ENCODE measurements at places on chromosomes 6 and 20.

DNA sequence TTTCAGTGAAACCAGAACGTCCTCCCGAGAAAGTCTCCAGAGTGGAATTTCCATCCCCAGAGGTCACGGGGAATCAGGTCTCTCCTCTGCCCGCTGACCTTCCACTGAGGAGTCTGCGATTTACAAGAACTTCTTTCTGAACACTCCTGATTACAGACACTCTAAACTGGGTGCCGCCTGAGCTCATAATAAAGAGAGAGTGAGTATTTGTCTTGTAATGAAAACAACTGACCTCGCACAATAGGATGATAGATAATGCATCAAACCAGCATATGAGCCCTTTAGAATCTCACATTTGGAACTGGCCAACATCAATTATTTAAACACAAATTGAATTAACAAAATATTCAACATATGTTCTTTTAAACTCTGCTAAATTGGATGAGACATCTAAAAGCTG, 47.5 kb downstream of the DLL1 start:
- no peak for DNase-seq

GRCh38 chr6:109055771-109056235, 38.8 kb downstream of the SESN1 start:
- no peak for DNase-seq

DNA sequence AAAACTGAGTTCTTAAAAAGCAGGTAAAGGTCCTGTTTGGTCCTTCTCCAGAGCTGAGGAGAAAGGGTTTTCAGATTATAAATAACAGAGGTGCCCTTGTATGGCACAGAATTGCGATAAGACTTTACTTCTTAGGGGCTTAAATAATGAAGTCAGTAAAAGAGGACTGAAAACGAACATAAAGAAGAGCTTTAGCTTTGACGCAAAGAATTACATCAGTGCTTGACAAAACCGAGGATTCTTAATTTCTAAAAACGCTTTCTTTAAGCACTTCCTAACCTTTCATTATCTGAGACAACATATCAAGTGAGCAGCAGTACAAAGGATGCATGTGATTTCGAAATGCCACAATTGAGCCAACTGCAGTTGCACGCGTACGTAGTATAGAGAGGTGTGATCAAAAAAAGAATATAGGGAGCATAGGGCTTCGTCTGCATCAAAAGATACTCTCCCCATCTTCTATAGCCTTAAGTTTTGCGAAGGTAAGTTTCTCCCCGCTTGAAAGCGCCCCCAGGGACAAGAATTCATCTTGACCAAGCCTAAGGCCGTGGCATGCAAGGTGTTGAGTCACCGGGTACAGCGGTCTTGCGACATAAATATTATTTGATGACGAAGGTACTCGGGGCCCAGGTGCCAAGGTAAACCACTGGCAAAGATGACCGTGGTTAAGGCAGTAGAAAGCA, 778 bp upstream of the LOC128125822 start:
- DNase-seq: peak; percentile 62

GRCh38 chr20:10074513-10074912, 39.7 kb downstream of the ANKEF1 start:
- DNase-seq: no peak

DNA sequence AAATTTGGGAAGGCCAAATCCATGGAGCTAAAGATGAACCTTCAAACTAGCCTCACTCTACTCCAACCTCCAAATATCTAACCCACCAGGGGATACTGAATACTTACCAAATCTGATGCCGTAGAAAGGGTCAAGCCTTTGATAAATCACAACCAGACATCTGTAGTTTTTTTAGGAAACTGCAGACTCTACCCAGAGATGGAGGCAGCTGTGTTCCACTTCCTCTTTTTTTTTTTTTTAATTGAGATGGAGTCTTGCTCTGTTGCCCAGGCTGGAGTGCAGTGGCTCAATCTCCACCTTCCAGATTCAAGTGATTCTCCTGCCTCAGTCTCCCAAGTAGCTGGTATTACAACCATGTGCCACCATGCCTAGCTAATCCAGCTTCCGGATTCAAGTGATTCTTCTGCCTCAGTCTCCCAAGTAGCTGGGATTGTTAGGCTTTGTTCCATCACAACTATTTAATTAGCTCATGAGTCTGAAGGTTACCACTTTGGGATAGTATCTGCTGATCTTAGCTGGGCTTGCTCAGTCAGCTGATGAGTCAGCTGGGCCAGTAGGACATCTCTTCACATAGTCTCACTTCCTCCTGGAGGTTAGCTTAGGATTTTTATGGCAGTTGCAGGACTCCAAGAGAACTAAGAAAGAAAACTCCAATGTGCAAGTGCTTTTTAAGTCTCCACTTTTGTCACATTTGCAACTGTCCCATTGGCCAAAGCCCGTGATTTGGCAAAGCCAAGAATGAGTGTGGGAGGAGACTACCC, 13.3 kb downstream of the FRK start:
- DNase-seq: no peak

All from HuH-7 (cell line).